ENCODE measurements at places on chromosomes 16 and 17.
A peak's percentile ranks its signal among the peaks of the same experiment; 100 is the strongest.

DNA sequence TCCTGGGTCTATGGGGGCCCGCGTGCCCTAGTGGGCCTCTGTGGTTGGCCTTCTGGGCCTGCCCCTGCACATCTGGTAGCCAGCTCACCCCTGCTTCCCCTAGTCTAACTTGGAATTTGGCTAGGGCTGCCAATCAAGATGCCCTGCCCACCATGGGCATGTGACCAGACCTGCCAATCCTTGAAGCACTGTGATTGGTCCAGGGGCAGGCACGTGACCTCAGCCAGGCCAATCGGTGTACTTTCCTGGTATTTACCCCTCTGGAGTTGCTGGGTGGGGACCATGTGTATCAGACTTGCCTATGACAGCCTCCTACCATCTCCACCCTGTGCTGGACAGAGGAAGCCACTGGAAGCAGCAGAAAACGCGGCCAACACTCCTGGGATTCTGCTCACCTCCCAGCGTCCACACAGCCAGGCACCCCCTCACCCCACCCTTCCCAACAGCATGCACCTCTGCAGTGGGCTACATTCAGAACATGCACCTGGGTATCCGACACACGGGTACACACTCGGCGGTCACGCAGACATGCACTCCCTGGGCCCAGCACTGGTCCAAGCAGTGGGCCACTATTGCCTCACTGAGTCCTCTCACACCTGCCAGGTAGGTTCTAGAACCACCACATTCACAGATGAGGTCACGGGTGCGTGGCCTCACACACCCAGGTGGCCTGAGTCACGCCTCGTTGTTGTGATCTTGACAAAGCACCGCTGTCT is 96.9 kb downstream of the RBFOX3 start:
- DNase-seq = no peak

- DNase-seq = no peak
Measured at GRCh38 chr17:13374203-13375143, 227.3 kb downstream of the HS3ST3A1 start.

- DNase-seq = no peak
Measured at GRCh38 chr17:70099884-70100283, 24.9 kb downstream of the KCNJ16 start.

- DNase-seq = no peak
Measured at GRCh38 chr16:8453359-8453758, 137.0 kb downstream of the TMEM114 start.

DNA sequence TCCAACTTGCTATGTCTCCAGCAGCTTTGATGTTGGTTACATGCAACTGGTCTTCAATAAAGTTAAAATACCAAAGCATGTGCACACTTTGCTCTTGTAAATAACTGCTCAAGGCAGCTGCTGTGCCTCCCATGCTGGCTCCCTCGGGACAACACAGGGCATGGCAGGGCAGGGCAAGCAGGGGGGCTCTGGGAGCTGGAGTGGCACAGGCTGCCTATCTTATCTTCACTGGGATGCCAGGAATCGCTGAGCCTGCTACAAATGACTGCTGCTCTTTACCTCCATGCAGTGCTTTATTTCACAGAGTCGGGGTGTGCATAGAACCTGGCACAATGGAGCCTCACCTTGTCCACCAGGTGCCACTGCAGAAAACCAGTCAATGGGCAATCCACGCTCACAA is 21.8 kb downstream of the PEMT start:
- DNase-seq = no peak

DNA sequence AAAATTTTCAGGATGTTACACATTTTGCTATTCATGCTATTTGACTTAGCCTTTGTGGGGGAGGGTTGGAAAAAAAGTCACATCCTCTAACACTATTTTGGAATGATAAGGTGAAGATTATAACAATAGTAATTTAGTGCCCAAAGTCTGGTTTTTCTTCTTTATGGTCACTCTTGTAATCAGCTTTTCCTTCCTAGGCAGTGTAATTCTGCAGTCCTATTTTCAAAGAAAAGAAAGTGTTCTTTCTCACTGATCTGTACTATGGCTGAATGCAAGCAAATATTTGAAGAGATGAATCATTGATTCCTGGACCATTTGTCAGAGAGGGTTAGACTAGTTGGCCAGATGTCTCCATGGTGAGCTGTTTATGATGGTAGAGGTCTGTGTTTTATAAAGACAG is 8.4 kb downstream of the RSPRY1 start:
- DNase-seq = no peak

- DNase-seq = no peak
Measured at GRCh38 chr17:30549864-30550511, 72.8 kb downstream of the GOSR1 start.

GRCh38 chr16:16014329-16015224 is 65.2 kb downstream of the ABCC1 start:
- no peak for DNase-seq

- no peak for DNase-seq
Measured at GRCh38 chr17:49980703-49981197, 11.8 kb downstream of the DLX4 start.

DNA sequence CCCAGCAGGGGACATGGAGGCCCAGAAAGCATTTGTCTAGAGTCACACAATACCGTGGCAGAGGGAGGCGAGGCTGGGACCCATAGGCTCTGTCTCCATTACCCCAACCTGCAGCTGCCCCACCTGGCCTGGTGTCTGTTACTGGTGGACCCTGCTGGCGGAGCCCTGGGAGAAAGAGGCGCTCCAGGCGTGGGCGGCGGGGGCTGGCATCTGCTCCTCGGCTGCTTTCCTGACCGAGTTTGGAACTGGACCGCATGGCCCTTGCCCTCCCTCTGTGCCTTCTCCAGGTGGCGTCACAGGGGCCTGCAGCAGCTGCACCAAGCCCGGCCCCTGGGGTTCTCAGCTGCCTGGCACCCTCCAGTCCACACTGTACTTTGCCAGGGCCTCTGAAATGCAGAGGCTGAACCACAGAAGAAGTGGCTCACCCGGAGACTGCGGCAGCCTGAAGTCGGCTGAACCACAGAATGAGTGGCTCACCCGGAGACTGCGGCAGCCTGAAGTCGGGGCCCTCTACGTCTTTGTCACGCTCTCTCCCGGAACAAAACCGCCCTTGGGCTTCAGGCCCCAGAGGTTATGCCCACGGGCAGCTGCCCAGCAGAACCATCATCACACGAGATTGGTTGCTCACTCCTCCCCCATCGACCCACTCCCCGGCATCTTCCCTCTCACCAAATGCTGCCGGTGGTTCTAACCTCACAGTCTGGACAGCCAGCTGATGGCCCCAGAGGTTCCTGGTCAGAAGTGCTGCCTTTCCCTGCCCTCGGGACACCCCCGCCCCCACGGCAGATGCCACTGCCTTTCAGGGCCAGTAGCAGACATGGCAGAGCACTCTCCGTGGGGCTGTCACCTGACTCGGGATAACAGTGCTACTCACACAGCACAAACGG is 20.2 kb downstream of the CBFA2T3 start:
- peak; percentile 53 for DNase-seq

- DNase-seq = no peak
Measured at GRCh38 chr17:61064087-61064951, 335.3 kb upstream of the TBX2 start.

DNA sequence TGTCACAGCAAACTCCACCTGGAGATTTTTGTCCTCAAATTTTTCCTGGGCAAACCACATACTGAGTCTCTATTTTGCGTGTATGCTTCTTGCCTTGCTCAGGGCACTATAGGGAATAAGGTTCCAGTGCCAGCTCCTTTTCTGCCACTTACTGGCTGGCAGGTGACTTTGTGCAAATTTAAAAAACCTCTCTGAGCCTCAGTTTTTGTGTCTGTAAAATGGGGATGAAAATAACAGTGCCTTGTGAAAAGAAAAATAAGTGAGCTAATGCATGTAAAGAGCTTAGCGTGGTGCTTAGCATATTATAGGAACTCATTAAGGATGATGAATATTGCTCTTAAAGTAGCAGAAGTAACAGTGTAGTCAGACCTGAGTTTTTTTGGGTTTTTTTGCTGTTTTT is 19.9 kb downstream of the CLEC19A start:
- no peak for DNase-seq

GRCh38 chr17:58306131-58306951 is 22.3 kb downstream of the TSPOAP1 start:
- no peak for DNase-seq

DNA sequence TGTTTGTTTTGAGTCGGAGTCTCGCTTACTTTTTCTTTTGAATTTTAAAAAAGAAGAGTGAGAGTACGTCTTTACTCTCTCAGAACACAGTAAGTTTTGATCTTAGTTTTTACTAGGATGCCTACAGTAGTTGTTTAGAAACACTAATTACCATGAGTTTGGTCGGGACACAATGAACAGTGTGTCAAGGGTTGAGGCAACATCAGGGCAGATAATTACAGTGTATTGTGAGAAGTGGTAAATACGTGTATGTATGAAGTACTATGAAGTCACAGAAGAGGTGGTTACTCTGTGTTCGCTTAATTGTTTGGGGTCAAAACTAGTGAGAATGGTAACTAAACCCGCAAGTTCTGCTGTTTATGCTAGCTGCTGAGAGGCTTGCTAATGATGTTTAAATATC is 18.2 kb downstream of the PAFAH1B1 start:
- no peak for DNase-seq
